ENCODE measurements at places on chromosomes 16 and 17.

GRCh38 chr17:56297184-56297583, 143.9 kb downstream of the ANKFN1 start:
- no peak for DNase-seq

GRCh38 chr17:17476865-17477467, at the start of gene MED9:
Gene MED9 (plus strand): TSS chr17:17477000. CDS start chr17:17477042, 42 bp downstream.
- DNase-seq, result peak; percentile 93

- no peak for DNase-seq
These were observed 6.6 kb downstream of the HSD11B2 start for GRCh38 chr16:67437513-67437912.

DNA sequence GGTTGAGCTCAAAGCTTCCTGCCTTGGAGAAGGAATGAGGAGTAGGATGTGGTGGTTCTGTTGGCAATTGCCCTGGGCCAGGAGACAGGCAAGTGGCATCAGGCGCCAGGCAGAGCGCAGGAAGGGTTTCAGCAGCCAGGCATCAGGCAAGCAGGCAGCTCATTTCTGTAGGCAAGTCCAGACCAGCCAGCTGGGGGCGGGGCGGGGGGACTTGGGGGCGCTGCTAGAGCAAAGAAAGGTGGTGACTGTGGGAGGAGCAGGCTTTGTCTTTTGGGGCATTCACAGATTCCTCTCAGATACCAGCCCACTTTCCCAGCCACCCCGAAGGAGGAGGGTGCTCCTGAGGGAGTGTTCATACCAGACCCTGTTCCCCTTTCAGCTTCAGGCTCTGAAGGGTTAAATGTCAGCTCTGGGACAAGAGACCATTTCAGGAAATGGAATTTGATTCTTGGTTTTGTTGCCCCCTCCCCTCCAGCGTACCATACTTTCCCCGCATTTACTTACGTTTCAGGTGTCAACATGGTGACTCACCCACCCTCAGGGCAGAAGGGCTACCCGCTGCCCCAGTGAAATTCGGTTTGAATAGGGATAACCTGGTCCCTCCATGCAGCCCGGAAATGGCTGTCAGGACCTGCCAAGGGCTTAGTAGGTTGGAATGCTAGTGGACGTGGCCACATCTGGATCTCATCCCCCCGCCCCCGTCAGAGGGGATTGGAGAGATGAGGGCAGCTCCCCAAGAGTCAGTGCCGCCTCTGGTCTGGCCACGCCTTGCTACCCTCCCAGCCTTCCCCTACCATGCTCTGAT, 13.2 kb downstream of the NGFR start:
- DNase-seq, result no peak

All from inflammatory macrophage treated with lipopolysaccharide for 4 hours (primary cell).